Astrocyte of the spinal cord (primary cell): ENCODE measurements at places on chromosomes 4 and X.

GRCh38 chr4:182083671-182084410 is 159.4 kb upstream of the TENM3 start:
- no peak for DNase-seq

DNA sequence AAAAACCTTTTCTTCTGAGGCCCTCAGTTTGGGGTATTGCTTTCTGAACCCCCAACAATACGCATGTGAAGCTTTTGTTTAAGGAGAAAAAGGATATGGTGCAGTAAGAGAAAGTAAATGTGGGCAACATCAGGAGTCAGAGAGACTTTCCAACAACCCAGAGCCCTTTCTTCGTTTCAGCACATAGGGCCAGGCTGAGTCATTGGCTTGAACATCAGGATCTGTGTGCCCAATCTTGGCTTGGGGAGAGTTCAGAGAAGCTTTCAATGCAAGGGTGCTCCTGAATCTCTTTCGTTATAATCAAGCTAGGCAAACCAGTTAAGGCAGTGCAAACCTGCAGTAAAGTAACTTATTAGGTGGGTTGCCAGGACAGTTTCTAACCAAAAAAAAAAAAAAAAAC is 191.2 kb downstream of the FRMPD4 start:
- no peak for DNase-seq

DNA sequence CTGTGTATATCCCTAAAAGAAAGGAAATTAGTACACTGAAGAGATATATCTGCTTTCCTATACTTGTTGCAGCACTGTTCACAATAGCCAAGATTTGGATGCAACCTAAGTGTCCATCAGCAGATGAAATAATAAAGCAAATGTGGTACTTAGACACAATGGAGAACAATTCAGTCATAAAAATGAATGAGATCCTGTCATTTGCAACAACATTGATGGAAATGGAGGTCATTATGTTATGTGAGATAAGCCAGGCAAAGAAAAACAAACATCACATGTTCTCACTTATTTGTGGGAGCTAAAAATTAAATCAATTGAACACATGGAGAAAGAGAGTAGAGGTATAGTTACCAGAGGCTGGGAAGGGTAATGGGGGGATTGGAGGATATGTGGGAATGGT is 611.9 kb downstream of the STPG2 start:
- DNase-seq = no peak

DNA sequence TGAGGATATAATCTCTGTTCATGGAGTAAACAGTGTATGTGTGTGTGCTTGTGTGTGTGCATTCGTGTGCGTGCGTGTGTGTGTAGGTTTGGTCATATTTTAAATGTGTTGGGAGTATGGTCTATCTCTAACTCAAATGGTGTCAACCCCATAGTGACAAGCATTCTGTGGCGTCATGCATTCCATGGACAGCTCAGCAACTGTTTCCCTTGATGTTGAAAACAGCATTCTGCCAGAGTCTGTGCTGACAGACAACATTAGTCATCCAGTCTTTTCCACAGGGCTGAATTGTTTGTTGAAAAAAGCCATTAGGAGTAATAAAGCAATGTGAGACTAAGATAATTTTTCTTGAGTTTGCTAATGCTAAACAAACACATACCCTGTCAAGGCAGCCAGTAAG is 706.6 kb downstream of the PCDH19 start:
- DNase-seq = no peak

GRCh38 chr4:86633854-86634253 is 39.7 kb downstream of the PTPN13 start:
- peak; percentile 25 for DNase-seq

DNA sequence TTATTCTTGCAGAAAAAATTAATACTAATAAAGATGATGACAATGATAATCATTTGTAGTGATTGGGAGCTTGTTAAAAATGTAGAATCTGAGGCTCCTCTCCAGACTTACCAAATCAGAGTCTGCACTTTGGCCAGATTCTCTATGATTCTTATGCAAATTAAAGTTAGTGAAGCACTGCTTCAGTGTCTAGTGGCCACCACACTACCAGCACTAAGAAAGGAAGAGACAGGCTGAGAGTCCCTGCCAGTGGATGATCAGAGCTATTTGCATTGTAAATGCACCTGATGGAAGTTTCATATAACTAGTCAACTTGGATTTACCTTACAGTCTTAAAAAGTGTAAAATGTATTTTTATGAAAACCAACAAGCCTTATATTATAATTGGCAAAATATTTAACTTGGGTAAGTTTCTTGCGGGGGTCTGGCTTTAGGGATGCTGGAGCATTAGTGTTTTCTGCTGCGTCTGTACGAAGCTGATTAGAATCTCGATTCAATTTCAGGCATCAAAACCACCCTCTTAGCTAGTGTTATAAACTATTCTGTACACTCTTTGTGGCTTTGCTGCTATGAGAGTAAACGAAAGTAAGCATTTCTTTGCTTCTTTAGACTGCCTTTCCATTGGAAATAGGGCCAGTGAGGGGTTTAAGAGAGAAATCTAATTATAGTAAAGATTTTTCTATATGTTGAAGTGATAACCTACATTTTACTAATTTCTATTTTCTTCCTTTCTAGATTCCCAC is 114.1 kb downstream of the TLL1 start:
- no peak for DNase-seq

GRCh38 chr4:21290562-21290961 is 590.3 kb downstream of the PACRGL start:
- no peak for DNase-seq

DNA sequence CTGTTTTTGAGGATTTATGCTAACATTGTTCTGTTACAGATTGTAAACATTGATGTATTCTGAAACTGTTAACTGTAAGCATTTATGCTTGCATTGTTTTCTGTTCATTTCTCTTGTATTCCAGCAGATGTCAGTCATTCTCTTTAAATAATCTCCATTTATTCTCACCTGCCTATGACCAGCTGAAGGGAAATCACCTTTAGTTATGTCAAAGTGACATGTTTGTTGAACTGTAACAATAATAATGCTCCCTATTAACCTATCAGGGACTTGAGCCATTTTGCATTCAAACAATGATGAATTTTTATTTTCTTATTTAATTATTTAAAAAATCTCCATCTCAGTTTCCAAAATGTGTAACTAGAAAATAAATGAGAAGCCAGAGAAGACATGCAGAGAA is 58.0 kb downstream of the SPCS3 start:
- peak; percentile 52 for DNase-seq

DNA sequence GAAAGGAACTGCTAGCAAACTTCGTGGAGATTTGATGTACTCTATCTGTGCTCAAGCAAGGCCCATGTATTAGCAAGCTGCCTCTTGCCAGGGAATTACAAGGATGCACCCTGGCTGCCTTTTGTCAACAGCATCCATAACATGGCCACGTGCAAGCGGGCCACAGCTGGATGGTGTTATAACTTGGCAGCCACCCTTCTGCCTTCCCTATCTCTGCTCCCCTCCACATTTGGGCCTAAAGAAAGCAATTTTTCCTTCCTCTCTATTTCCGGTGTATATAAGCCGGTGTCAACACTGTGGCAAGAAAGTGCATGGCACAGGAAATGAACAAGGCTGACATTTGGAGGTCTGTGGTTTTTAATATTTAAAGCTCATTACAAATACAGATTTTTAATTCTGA is 94.8 kb downstream of the CLNK start:
- DNase-seq = no peak

- no peak for DNase-seq
Observed at GRCh38 chrX:69299951-69300714, 134.9 kb upstream of the PJA1 start.

DNA sequence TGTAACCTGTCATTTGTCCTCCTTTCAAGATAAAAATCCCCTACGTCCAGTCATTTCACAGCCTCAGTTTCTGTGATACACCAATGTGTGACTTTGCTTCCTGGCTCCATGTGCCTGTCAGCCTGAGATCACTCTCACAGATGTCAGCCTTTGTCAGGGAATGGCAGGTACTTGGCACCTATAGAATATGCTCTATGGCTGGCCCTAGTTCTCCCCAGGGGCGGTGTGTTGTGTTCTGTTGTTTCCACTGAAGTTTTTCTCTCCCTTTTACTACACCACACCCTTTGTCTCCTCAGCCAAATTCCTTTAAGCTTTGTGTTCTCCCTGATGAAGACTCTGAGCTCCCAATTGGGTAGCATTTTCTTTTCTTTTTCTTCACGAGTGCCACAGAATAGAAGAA is 81.7 kb downstream of the ALPK1 start:
- no peak for DNase-seq

- DNase-seq = no peak
Observed at GRCh38 chr4:107349732-107350131, 313.6 kb upstream of the DKK2 start.

DNA sequence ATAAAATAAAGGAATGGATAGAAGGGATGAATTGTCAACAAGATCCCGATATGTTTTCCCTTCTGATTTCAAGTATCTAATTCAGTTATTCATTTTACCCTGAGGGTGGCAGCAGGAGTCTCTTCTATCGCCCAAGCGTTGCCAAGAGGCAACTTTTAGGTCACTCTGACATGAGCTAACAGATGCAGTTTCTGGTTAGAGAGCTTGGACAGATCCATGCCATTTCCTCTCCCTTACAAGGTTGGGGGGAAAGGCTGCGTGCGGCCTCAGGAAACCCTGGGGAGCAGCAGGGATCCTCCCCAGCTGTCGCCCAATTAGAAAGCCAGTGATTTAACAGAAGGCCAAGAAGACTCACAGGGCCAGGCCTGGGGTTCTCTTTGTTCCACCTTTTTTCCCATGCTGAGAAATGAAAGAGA is 35.3 kb upstream of the WAS start:
- peak; percentile 52 for DNase-seq

GRCh38 chr4:52840531-52841370 is 21.4 kb upstream of the RASL11B start:
- DNase-seq = no peak

DNA sequence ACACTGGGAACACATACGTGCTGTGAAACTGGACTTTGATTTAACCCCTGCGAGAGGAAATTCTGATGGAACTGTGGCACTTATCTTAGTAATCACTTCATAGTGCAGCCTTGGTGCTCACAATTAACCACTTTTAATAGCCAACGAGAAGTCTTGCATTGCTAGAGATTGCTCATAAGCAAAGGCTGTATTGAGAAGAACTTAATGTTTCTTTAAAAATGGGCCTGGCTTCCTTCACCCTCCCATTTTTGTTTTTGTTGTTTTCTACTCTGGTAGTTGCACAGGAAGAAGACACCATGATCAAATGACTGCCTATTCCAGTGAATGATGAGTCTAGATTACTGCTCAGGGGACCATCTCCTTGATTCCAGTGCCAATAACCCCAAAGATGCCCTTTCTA is 52.5 kb upstream of the NKAP start:
- no peak for DNase-seq

GRCh38 chrX:123562342-123563146 is 170.3 kb downstream of the THOC2 start:
- DNase-seq = no peak

DNA sequence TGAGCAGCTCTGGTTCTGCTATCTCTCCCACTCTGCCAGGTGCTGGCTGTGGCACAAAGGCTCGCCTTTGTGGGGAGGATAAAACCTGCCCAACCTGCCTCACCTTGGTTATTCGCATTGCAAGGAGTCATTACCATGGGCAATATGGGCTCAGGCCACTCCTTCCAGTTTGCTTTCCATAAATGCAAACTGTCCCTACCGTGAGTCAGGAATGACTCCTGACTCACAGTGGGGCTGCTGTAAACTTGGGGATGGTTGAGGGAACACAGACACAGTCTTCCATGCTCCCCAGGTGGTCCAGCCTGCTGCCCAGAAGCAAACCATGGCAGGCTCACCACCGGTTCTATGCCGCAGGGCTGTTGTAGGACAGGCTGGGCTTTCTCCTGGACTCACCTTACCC is 36.1 kb downstream of the COQ2 start:
- peak; percentile 42 for DNase-seq

DNA sequence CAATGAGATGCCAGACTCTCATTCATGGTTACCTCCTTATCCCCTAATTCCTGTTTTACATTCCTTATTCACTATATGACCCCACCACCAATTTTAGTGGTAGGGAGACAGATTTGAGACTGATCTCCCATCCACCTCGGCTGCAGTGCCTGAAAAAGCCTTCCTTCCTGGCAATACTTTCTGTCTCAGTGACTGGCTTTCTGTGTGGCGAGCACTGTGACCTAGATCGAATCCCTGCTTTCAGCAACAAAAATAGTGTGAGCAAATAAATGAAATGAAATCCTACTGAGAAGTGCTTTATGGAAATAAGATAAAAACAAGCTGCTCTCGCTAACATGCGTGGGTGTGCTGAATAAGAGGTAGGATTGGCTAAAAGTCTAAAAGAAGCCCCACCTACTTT is 165.3 kb downstream of the GPM6A start:
- no peak for DNase-seq

DNA sequence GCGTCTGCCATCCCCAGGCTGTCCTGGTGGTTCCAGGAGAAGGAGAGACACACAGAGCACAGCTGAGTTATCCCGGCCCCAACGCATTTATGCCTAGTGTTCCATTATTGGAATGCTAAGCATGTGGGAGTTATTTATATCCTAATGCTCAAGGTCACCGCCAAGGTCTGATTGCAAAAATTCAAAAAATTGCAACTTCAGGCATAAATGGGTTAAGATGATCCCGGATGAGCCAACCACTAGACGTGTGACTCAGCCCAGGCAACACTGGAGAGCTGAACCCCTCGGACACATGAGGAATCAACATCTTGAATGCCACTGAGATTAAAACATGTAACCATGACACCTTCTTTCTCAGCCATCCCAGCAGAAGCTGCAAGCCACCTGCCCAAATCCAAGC is 3.8 kb upstream of the ZCCHC4 start:
- no peak for DNase-seq

DNA sequence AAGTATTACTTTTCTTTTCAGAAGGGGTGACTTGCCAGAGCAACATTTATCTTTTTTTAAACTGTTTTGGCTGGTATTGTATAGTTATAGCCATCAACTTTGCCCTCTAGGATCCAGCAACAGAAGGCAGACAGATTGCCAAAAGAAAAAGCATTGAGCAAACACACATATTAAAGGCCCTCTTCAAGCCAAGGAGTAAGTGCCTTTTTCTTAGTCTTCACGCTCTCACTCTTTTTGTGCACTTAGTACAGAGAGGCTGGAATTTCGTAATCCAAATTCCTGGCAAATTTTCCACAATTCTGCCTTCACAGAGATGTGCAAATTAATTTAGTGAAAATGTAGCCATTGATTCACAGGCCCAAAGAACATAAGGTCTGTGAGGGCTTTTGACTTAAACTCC is 253.1 kb upstream of the EDA2R start:
- no peak for DNase-seq

- DNase-seq = no peak
Observed at GRCh38 chrX:138908577-138908976, 197.1 kb upstream of the FGF13 start.

GRCh38 chr4:121642876-121643585 is 53.7 kb downstream of the ANXA5 start:
- no peak for DNase-seq

DNA sequence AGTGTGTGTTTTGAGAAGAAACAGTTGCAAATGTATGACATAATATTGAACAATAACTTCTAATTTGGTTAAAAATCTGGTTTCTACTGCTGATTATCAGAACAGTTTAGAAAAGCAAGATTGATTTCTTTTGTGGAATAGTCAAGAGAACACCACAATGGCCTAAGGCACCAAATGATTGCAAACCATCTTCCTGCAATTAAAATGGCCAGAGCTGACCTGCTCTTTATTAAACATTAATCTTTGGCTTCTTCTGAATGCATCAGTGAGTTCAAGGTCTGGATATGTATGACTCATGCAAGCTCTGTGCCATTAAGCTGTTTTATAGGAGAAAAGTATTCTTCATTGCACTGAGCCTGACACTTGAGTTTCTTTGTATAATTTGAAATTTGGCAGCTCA is 107.8 kb upstream of the PDHA2 start:
- DNase-seq = peak; percentile 55
